ENCODE measurements at places on chromosomes 5 and 9. TPM values are rescaled to one million over a fixed set of nuclear protein-coding genes. Genes with fewer than 3 reads are reported as not detected.
A peak's percentile ranks its signal among the peaks of the same experiment; 100 is the strongest.

The PCDHA3 gene
- not detected for total RNA-seq

The TEX10 gene
- 22.8 TPM for total RNA-seq

The UBE2B gene
- total RNA-seq, result 124 TPM

The ENTREP1 gene
- 0.20 TPM for total RNA-seq

The CCT5 gene
- total RNA-seq, result 93.3 TPM

The C9 gene
- total RNA-seq, result not detected

The PPP3R2 gene
- not detected for total RNA-seq

The NPR2 gene
- total RNA-seq, result 15.9 TPM

The CATSPER3 gene
- total RNA-seq, result 1.8 TPM

The FOXE1 gene
- not detected for total RNA-seq

The YIPF5 gene
- total RNA-seq, result 50.5 TPM

The FBXW11 gene
- total RNA-seq, result 43.4 TPM

The LECT2 gene
- total RNA-seq, result not detected

DNA sequence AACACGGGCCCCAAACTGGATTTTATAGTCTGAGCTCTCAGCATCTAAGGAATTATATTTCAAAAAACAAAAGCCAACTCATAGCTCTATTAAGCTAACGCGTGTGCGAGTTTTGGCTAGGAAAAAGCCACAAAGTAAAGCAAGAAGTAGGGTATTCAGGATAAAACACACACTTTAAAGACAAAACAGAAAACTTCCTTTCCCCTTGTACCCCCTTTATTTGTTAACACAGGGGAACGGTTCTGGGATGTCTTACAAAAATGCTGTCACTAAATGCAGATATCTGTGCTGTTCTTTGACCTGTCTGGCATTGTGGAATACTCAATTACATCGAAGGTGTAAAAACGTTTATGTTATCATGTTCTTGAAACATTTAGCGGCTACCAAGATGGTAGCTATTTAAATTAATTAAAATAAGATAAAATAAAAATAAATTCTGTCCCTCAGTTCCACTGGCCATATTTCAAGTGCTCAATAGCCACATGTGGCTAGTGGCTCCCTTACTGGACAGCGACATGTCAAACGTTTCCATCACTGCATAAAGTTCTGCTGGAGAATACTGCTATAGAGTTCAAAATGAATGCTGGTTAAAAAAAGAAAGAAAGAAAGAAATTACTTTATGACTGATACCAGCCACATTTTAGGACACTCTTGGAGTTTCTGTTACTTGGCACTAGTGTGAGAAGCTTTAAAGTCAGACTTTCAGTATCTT is 7.2 kb upstream of the MEF2C start:
- no peak for DNase-seq

GRCh38 chr5:27818888-27819287 is 780.5 kb upstream of the CDH9 start:
- DNase-seq, result no peak

DNA sequence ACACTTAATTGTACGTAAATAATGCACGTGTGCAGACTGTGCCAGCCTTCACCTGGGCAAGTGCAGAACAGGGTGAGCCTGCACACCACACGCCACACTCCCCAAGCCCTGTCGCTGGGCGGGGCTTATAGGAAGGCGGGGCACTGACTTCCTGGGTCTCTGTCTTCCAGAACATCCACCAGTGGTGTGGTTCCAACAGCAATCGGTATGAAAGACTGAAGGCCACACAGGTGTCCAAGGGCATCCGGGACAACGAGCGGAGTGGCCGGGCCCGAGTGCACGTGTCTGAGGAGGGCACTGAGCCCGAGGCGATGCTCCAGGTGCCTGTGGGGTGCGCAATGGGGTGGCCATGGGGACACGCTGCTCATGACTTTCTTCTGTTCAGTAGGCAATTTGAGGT is 44.2 kb downstream of the GSN start:
- DNase-seq, result no peak

- DNase-seq, result peak; percentile 30
Measured at GRCh38 chr5:126988021-126988569, 42.3 kb downstream of the MARCHF3 start.

- DNase-seq, result no peak
Measured at GRCh38 chr5:154972476-154973080, 31.7 kb downstream of the MRPL22 start.

- no peak for DNase-seq
Measured at GRCh38 chr5:95392593-95393182, 1.5 kb downstream of the FAM81B start.

- DNase-seq, result no peak
Measured at GRCh38 chr5:141742866-141743851, 61.1 kb upstream of the ARAP3 start.

DNA sequence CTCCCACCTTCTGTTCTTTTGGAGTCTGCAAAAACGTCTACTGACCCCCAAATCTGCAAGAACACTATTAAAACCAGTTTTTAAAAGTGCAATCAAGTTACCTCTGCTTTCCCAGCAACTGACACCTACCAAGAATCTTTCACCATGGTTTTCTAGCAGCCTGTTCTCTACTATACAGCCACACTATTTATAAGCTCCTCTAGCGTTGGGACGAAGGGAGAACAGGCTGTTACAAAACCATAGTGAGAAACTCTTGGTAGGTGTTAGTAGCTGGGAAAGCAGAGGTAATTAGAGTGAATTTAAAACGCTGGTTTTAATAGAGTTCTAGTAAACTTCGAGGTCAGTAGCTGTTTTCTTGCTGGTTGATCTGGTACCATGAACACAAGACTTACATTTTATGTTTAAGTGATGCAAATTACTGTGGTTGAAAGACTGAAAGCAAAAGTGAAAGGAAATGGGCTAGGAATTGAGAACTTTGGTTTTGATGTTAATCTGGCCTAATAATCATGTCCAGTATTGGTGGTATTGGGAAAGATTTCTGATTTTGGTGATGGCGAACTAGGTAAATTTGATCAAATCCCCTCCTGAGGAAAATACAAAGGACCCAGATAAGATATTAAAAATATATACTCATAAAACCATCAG is 5.3 kb downstream of the MROH2B start:
- DNase-seq, result no peak

GRCh38 chr5:135324160-135324559 is 74.9 kb downstream of the MACROH2A1 start:
- DNase-seq, result no peak

DNA sequence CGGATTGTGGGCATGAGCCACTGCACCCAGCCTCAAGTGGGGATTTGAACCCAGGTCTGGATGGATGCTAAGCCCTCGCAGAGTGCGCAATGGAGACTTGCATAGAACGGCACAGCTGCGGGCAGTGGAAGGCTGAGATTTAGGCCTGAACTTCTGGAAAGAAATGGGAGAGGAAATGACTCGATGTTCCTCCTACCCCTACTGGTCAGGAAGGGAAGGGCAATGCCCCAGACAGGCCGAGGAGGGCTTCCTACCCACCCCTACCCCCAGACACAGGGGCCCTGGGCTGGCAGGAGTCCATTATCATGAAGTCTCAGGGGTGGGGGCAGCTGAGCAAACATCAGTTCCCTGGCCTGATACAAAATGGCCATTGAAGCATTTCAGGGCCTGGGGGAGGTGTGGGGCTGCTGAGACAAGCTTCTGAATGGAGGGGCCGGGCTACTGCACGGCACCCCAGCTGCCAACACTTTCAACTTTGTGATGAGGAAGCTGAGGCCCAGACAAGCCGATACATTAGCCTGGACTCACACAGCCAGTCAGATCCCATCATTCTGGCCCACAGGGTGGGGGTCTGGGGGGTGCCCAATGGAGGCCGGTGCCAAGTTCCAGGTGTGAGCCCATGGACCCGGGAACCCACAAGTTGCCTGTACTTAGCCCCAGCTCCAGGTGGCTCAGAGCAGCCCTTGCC is 13.5 kb upstream of the WDR38 start:
- no peak for DNase-seq

- DNase-seq, result no peak
Measured at GRCh38 chr9:69831611-69832010, 11.0 kb downstream of the CFAP95 start.

- no peak for DNase-seq
Measured at GRCh38 chr9:137988051-137988450, 110.5 kb downstream of the CACNA1B start.

DNA sequence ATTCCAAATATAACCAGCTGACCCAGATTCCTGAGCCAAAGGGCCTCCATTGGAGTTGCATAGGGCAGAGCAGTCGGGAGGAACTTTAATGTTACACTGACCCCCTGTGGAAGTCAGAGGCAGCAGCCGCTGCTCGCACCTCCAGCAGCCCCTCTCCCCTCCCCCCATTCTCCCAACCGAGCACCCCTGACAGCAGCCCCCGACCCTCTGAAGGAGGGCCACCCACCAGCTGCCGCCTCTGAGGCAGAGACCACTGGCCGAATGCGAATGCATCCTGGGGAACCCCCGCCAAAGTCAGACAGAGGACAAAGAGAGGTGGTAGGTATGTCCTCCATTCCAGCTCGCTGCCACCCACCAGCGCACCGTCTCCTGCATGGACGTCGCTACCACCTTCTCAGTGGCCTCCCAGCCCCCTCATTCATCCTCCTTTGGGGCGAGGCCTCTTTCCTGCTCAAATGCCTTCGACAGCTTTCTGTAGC is 231.0 kb downstream of the CDK5RAP2 start:
- DNase-seq, result no peak

DNA sequence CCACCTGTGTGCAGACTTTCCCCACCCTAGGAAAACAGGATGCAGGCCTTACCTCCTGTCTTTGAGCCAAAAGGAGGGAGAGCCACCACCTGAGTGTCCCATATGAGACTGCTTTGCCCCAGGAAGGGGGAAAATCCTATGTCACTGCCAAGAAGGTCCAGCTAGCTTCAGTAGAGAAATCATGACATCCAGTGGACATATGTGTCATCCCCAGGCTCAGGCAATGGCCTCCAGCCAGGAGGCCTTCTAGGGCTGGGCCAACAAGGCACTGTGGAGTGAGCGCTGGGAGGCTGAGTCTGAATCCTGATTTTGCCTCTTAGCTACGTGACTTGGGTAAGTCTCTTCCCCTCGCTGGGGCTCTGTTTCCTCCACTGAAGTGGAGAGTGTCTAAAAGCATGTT is 60.2 kb downstream of the SMIM23 start:
- no peak for DNase-seq

GRCh38 chr9:8384091-8384490 is 584.5 kb upstream of the DMAC1 start:
- no peak for DNase-seq

Data from CD4-positive, alpha-beta memory T cell (primary cell).